Mucosa of gallbladder (tissue), 1 donor: ENCODE measurements at places on chromosomes 3 and 15. TPM values are rescaled to one million over a fixed set of nuclear protein-coding genes. Genes with fewer than 3 reads are reported as not detected.

DNA sequence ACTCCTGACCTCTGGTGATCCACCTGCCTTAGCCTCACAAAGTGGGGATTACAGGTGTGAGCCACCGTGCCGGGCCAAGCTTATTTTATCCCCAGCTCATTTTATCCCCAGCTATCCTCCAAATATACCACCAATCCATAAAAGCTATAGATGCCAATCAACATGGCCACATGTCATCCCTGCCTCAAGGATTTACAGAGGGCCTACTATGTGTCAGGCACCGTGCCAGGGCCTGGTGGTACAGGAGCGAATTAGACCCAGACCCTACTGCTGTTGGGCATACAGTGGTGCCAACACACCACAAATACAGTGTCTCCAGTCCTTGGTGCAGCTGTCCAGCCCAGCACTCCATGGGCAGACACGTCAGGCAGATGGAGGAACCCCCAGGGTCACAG, 73.4 kb downstream of the SCN5A start:
- peak; percentile 2 for DNase-seq

- no peak for DNase-seq
Observed at GRCh38 chr3:151362751-151363174, 21.8 kb downstream of the P2RY12 start.

GRCh38 chr15:69860321-69860720, 237.4 kb downstream of the TLE3 start:
- DNase-seq: no peak

GRCh38 chr3:71184252-71184651, 399.3 kb downstream of the FOXP1 start:
- no peak for DNase-seq

GRCh38 chr3:188900421-188900951, 271.3 kb upstream of the TPRG1 start:
- DNase-seq: no peak

- DNase-seq: no peak
Observed at GRCh38 chr15:99703603-99704443, 29.4 kb downstream of the LYSMD4 start.

- no peak for DNase-seq
Observed at GRCh38 chr15:66298803-66299251, 5.5 kb downstream of the DIS3L start.

GRCh38 chr15:71532994-71533393, 277.4 kb upstream of the NR2E3 start:
- no peak for DNase-seq

GRCh38 chr15:53126144-53126543, 336.0 kb upstream of the ONECUT1 start:
- no peak for DNase-seq

DNA sequence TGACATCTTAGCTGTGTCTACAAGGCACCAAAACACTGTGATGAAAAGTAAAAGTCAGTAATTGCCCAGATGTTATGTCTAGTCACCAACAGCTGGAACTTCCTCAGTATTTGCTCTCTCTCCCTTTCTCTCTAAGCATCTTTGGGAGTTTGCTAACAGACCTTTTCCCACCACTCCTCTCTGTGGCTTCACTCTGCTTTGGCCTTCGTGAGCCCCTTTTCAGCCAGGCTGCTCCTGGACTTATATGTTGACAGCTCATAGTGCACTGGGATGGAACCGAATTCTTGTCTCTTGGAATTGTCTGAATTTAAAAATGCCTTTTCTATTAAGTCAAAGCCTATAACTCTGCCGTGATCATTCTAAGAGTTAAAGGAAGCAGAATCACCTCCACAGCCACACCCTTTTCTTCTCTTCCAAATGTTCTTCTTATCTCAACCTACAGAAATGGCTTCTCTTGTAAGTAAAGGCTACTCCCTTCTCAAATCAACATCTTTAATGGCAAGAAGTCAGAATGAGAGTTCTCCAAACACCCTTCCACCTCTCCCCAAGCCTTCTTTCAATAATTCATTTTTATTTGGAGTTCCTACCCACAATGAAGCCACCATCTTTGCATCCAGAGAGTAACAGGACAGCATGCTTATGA, 17.2 kb upstream of the FOXP1 start:
- no peak for DNase-seq

NOX5 gene
- total RNA-seq: 0.26 TPM

SENP8 gene
- 4.8 TPM for total RNA-seq

CACNA2D3 gene
- 4.7 TPM for total RNA-seq

CHMP2B gene
- 54.0 TPM for total RNA-seq
